Skin of body (tissue), 3 donors: ENCODE measurements at places on chromosomes 12 and 14. TPM values are rescaled to one million over a fixed set of nuclear protein-coding genes. Genes with fewer than 3 reads are reported as not detected.

- DNase-seq = no peak
Observed at GRCh38 chr12:33531261-33531660, 91.6 kb upstream of the SYT10 start.

GSG1 gene
- 0.89 TPM for total RNA-seq

C1S gene
- total RNA-seq = 99.0 TPM

SRRM4 gene
- 0.10 TPM for total RNA-seq

GRCh38 chr12:104490186-104490585 is 33.4 kb downstream of the CHST11 start:
- no peak for DNase-seq

CISTR gene
- not detected for total RNA-seq

DNA sequence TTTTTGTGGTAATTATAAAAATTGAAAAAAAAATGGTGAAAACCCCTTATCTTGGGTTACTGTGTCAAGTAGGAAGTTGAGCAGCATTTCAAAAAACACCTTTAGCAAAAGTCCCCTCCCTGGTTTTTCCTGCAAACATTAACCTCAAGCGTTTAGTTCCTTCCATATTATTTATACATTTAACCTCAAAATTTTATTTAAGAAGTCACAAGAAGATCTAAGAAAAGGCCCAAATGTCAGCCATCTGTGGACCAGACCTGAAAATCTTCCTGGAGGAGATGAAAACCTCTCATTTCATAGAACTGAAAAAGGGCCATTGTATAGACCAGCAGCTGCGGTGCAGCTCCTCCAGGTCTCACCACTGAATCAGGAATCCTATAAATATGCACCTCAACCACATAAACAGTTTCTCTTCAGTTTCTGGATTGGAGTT is 40.4 kb upstream of the BTG1 start:
- DNase-seq = no peak

NTN4 gene
- total RNA-seq = 9.4 TPM

DNA sequence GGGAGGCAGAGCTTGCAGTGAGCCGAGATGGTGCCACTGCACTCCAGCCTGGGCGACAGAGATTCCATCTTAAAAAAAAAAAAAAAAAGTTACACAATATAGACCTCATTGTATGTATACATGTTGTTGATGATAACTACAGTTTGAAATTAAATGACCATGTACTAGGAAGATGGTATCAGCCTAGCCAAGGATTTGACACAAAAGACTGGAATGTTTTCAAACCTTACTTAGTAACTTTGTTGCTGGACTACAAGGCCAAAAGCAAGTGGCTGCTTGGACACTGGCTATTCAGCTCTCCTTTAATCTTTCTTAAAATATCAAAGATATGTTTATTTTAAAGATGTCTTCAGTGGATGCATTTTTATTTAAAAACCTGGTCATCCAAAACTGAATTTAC is 18.9 kb upstream of the NUDT4 start:
- DNase-seq = no peak
